Dermis blood vessel endothelial cell (primary cell): ENCODE measurements at places on chromosomes 2 and 18.

DNA sequence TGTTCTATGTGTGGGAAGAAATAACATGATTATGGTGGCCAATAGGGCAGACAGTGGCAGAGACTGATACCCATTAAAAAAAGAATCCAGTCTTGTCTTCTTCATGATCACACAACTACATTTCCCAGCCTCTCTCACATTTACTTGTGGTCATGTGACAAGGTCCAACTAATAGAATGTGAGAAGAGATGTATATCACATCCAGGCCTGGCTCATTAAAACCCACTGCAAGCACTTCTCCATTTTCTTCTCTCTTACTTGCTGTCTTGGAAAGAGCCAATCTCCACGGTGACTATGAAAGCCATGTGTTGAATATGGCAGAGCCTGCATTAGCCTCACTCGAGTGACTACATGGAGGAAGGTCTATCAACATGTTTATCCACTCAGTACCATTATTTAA lies 306.2 kb upstream of the ZEB2 start:
- DNase-seq, result no peak

GRCh38 chr2:172655091-172655837 lies 80.4 kb upstream of the RAPGEF4 start:
- no peak for DNase-seq

- no peak for DNase-seq
Observed at GRCh38 chr2:45895241-45895861, 243.9 kb downstream of the PRKCE start.

DNA sequence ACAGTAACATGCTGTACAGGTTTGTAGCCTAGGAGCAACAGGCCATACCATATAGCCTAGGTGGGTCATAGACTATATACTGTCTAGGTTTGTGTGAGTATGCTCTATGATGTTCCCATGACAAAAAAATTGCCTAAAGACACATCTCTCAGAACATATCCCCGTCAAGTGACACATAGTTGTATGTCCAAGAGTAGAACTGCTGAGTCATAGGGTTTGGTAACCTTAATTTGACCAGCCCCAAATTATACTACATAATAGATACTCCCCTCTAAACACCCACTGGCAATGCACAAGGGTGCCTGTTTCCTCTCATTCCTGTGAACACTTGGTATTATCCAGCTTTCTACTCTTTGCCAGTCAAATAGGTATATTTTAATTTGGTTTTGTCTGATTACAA lies 161.6 kb downstream of the LCLAT1 start:
- no peak for DNase-seq

DNA sequence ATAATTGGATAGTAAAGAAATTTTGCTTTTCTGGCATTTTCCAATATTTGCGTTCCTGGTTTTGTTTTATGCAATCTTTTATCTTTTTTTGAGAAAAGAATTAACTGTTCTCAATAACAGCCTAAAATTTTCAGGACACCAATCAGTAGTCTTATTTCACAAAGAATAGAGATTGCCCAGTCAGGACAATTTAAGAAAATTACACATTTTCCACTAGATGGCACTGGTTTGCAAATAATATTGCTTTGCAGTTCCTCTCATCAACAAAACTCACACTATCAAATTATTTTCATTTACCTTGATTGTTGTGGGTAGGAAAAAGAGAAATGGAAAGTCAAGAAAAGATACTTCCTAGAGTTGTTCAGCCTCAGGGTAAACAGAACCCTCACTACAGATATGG lies 2.4 kb upstream of the RBM45 start:
- peak; percentile 65 for DNase-seq

GRCh38 chr2:39488450-39488849 lies 51.4 kb upstream of the MAP4K3 start:
- peak; percentile 81 for DNase-seq

DNA sequence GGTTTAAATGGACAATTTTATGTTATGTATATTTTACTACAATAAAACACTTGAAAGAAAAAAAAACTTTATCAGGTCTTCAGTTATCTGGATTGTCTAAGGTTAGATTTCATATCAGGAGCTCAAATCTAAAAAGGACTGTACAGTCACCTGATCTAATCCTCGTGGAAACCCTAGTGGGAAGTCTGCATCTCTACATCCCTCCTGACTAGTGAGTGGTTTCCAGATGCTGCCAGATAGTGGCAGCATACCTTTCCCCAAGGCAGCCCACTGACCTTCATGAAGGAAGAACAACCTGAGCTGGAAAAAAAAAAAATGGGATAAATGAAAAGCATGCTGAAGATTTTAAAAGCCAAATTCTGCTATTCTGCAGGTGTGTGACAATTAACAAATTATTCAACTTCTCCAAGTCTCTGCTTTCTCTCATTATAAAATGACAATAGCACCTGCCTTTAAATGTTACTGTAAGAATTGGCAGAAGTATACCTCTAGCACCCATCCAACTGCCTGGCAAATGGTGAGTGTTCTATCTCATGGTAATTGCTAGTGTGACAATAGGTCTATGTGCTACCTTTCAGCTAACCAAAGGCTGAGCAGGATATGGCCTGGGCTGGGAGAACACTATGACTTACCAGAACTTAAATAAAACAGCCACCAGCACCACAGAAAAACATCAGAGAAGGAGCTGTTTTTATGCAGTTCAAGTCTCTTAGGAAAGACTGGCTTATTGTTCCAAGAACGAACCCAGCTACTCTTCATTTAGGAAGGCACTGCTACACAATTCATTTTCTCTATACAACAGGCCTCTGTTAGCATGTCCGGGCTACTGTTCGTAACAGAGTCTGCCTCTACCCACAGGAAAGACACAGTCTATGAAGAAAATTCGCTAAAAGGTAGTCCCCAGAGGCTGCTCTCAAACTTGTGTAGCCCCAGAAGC lies 8.6 kb downstream of the CLASP1 start:
- DNase-seq, result no peak

- no peak for DNase-seq
Observed at GRCh38 chr18:73900106-73900835, 247.4 kb downstream of the FBXO15 start.

DNA sequence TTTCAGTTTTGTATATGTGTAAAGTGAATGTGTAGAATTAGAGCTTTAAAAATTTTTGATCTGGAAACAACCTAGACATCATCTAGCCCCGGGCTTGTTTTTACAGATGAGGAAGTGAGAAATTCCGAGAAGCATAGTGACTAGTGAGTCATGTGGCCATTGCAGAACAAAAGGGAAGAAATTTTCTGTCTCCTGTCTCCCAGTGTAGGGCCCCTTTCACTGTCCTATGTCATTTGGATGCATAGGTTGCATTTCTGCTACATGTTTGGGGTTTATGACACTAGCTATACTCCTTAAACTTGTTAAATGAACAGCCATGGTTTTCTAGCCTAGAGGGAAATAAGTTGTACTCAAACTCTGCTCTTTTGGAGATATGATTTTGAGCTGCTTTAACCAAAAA lies 84.6 kb downstream of the PLCL1 start:
- DNase-seq, result peak; percentile 47

- DNase-seq, result no peak
Observed at GRCh38 chr2:233967164-233967563, 50.0 kb downstream of the TRPM8 start.

DNA sequence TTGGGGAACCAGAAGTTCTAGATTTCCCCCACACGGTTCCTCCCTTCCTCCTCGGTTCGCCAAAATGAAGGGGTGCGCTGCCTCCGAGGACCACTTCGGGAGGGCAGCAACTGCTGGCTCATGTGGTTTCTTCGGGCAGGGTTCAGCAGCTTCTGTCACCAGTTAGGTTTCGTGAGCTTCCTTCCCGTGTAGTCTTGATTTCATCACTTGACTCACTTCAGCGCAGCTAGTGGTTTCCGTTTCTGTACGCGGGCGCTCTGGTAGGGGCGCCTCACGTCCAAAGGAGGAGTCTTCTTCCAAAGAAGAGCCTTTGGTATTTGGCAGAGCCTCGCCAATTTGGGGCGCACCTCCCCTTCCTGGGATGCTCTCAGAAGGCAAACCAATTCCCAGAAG lies 485 bp upstream of the GALNT3 start:
- DNase-seq, result no peak

DNA sequence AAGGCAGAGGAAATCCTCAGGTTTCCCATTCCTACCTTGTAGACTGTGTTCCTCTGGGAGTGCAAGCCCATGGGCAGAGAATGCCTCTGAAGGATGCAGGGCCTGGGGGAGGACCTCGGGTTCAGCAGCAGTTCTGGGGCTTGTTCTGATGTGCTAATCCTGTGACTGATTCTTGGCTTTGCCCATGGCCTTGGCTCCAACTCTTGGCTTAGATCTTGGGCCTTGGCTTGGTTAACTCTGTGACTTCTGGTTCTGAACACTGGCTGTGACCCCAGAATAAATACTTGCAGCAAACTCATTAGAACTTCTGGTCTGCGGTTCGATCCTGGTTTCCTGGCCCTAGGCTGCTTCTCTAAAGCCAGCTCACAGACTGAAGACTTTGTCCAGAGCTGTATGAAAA lies 366.9 kb upstream of the ZEB2 start:
- DNase-seq, result no peak

DNA sequence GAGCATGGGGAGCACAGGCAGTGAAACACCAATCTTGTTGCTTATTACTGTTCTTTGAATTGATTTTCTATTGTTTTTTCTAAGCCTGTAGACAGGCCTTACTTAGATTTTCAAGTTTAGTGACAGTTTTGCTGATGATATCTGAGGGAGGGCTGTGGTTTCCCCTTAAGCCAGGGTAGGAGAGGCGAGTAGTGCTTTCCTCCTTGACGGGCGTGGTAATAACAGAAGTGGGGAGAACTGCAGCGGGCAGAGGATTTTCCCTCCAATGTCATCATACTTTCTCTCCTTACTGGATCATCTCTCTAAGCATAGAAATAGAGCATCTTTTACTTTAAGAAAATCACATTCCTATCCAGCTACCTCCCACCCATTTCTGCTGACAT lies 314.4 kb downstream of the ALK start:
- DNase-seq, result no peak

DNA sequence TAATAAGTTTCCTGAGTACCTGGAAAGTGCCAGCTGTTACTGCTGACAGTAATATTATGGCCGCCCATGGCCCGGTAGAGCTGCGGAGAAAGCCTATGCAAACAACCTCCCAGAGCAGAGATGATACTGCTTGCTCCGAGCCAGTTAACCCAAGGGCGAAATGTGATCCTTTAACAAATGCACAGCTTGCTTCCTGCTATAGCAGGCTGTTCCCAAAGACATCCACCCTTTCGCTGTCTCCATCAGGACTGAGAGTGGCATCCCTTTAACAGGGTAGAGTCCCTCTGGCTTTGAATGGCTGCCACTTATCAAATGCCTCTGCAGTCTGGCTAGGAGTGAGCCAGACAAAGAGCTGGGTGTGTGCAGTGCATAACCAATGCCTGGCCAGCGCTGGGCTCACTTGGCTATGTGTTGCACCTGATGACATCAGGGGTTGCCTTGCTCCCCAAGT lies 69.7 kb upstream of the DAPL1 start:
- no peak for DNase-seq

DNA sequence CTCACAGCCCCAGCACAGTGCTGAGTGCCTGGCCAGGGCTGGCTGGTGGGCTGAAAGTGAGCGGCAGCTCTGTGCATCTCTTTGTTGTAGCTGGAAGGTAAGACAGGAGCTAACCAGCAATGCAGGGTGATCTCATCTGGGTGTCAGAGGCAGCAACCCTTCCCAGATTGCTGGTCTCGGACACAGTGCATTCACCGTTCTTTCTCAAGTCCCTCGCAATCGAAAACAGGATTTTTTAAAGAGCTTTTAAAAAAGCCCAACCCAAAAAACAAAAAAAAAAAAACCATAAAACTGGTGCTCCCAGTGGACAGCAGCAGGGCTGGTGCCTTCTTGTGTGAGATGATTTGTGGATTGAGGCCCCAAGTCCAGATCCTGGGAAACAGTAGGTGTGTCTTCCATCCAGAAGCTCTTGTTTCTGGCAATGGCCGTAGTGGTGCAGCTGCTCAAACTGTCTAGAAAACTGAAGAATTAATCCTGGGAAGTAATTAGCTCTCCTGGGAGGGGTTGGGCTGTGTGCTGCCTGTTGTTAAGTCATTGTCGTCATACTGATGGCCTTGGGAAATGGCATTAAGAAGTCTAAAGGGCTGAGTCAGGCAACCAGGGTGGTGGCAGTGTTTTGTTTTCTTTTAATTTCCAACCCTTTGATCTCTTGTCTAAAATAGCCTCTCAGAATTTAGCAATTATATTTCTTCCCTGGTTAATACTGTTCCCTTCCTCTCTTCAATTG lies 156.7 kb downstream of the KLHL29 start:
- peak; percentile 35 for DNase-seq

- no peak for DNase-seq
Observed at GRCh38 chr2:151842830-151843690, 14.8 kb upstream of the ARL5A start.

GRCh38 chr18:58789876-58790240 lies 74.8 kb upstream of the ZNF532 start:
- DNase-seq, result no peak

GRCh38 chr2:20349513-20349921 lies 1.1 kb downstream of the PUM2 start:
- peak; percentile 19 for DNase-seq
